ENCODE measurements at places on chromosomes 2 and 18.

DNA sequence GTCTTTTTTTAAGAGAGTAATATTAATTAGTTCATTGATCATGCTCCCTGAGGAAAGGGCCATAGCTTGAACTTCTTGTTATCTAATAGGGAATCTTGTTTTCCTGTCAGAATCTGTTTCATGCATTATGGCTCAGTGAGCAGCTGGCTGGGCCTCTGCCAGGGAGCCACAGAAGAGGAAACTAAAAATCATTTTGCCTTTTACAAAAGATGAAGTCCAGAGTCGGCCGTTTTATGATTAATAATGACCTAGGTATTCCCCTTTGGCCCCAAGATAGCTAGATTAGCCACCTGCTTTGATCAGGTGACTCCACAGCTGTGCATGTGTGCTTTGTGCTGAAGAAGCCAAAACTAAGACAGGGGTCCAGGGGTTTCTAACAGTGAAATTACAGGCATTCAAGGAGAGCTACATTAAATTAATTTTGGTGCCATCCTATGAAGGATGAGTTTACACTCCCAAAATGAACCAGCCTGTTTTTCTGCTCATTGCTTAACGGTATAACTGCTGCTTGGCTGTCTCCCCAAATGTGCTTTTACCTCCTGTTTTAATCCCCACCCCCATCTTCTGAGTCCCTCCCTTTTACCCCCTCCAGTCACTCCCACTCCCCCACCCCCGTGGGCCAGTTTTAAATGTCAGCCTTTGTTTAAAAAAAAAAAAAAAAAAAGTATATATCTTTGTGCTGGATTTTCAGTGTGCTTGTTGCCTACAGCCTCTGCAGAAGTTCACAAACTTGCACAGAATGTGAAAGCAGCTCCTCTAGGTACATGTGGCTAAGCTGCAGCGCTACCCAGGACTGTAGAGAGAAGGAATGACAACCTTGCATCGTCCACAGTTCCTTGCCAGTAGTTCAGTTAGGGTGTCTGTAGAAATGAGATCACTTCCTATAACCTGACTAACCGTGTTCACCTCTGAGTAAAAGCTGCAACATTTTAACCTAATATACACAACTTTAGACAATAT lies 93.1 kb downstream of the CABLES1 start:
- DNase-seq: no peak

GRCh38 chr2:9739531-9739964 lies 103.7 kb upstream of the TAF1B start:
- DNase-seq: no peak

GRCh38 chr2:236180831-236181453 lies 12.8 kb upstream of the GBX2 start:
- no peak for DNase-seq

- DNase-seq: no peak
Measured at GRCh38 chr2:171778515-171778914, 91.2 kb downstream of the DYNC1I2 start.

DNA sequence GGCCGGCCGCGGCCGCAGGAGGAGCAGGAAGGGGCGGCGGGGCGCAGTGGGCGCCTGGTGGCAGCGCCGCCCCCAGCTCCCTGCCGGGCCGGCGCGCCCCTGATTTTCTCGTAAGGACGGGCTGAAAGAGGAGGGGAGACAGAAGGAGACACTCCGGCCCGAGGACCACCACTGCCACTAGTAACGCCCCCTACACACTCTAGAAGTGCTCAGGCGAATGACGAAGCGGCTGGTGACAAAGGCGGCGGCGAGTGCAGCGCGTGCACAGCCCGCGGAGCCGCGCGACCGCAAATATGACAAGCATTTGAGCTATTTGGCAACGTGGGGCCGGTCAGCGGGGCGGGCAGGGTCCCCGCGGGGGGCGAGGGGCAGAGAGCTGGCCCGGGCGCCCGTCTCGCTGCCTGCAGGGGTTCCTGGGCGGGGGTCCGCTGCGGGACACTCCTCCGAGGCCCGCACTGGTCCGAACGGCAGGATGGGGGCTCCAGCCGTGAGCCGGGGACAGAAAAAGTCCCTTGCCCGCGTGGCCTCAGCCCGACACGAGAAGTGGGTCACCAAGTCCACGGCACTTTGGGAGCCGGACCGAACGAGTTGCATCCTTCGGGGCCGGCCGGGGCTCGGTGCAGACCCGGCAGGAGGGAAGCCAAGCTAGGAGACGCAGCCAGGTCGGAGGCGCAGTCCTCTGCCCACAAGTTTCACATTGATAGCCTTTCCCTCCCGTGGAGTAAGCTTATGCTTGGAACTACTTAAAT lies 524 bp upstream of the SERTAD2 start:
- peak; percentile 37 for DNase-seq

DNA sequence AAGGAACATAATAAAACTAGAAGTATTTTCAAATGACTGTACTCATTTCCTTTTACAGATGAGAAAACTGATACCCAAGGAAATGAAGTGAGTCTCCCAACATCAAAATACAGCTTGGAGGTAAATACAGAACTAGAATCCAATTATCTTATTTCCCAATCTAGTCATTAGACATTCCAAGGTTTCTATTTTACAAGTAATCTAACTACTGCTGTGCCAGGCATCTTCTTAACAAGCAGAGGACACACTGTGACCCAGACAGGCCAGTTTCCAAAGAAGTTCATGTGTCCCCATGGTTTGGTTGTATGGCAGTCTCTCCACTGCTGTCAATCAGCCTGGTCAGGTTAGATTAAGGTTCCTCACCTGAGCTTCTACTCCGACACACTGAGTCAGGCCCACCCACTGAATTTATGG lies 143.5 kb downstream of the THADA start:
- DNase-seq: no peak

GRCh38 chr2:10817413-10817812 lies 4.8 kb upstream of the PDIA6 start:
- no peak for DNase-seq

- DNase-seq: no peak
Measured at GRCh38 chr2:59019566-59020159, 778.5 kb upstream of the FANCL start.

- no peak for DNase-seq
Measured at GRCh38 chr2:203191961-203192360, 46.9 kb upstream of the CYP20A1 start.

- DNase-seq: no peak
Measured at GRCh38 chr2:230668939-230669303, 43.7 kb upstream of the CAB39 start.

DNA sequence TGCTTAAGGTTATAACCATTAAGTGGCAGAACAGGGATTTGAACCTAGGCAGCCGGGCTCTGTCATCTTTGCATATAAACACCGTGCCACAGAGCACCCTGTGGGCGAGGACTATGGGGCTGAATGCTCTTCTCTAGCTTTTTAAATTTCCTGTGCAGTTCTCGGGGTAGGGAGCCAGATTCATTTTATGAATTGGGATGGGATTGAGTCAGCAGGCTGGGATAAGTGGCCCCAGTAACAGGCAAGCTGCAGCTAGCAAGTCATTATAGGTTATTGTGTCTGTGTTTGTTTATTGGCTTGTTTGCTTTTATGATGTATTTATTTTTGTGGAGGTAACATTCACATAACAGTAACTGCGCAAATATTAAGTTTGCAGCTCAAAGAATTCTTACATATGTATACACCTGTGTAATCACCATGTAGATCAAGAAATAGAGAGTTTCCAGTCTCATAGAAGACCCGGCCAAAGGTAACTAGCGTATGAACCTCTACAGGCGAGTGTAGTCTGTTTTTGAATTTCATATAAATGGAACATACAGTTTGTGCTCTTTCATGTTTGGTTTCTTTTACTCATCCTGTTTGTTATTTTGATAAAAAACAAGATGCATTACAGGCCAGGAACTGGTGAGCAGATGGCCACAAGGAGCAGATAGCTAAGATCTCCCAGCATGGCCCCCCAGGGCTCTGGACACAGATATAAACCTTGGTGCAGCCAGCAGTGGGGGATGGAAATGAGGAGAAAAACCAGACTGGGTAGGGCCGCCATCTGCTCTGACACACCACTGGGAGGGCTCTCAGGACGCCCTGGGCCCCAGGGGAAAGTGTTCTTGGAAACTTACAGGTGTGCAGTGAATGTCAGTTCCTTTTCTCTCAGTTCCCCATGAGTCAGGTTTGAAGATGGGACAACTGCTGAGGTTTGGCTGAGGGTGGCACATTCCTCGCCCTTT lies 49.2 kb upstream of the GPR155 start:
- DNase-seq: no peak

Measured in GOT3 (cell line).